Dermis blood vessel endothelial cell (primary cell): ENCODE measurements at places on chromosomes 7 and 10. TPM values are rescaled to one million over a fixed set of nuclear protein-coding genes. Genes with fewer than 3 reads are reported as not detected.
A peak's percentile ranks its signal among the peaks of the same experiment; 100 is the strongest.

- DNase-seq, result no peak
Observed at GRCh38 chr10:124300224-124300623, 118.5 kb downstream of the OAT start.

- peak; percentile 90 for DNase-seq
Observed at GRCh38 chr7:105439174-105439893, 50.6 kb upstream of the SRPK2 start.

DNA sequence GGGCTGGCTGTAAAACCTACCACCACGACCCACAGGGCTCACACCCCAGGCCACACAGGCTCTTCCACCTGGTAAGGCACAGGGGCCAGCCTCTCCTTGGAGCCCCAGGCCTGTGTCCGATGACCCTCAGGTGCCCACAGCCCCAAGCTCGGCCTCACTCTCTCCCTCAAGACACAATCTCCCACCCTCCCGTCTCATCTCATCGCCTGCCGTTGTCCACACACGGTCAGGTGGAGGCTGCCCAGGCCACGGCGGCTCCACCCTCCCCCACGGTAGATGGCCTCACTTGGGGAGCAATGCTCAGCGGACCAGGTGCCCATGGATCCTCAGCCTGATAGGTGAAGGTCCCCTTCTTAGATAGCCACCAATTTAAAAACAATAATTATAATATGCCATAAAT lies 8.7 kb upstream of the UTF1 start:
- DNase-seq, result no peak

ZP3 gene
- 1.0 and 2.8 TPM in 2 replicates for total RNA-seq

GPR141 gene
- total RNA-seq, result not detected in 2 replicates

- DNase-seq, result peak; percentile 80
Observed at GRCh38 chr10:132329565-132330485, 2.2 kb upstream of the LRRC27 start.

DNA sequence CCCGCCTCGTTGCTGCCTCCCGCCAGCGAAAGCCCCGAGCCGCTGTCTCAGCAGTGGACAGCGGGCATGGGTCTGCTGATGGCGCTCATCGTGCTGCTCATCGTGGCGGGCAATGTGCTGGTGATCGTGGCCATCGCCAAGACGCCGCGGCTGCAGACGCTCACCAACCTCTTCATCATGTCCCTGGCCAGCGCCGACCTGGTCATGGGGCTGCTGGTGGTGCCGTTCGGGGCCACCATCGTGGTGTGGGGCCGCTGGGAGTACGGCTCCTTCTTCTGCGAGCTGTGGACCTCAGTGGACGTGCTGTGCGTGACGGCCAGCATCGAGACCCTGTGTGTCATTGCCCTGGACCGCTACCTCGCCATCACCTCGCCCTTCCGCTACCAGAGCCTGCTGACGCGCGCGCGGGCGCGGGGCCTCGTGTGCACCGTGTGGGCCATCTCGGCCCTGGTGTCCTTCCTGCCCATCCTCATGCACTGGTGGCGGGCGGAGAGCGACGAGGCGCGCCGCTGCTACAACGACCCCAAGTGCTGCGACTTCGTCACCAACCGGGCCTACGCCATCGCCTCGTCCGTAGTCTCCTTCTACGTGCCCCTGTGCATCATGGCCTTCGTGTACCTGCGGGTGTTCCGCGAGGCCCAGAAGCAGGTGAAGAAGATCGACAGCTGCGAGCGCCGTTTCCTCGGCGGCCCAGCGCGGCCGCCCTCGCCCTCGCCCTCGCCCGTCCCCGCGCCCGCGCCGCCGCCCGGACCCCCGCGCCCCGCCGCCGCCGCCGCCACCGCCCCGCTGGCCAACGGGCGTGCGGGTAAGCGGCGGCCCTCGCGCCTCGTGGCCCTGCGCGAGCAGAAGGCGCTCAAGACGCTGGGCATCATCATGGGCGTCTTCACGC lies 825 bp downstream of the ADRB1 start:
- DNase-seq, result peak; percentile 47

DNA sequence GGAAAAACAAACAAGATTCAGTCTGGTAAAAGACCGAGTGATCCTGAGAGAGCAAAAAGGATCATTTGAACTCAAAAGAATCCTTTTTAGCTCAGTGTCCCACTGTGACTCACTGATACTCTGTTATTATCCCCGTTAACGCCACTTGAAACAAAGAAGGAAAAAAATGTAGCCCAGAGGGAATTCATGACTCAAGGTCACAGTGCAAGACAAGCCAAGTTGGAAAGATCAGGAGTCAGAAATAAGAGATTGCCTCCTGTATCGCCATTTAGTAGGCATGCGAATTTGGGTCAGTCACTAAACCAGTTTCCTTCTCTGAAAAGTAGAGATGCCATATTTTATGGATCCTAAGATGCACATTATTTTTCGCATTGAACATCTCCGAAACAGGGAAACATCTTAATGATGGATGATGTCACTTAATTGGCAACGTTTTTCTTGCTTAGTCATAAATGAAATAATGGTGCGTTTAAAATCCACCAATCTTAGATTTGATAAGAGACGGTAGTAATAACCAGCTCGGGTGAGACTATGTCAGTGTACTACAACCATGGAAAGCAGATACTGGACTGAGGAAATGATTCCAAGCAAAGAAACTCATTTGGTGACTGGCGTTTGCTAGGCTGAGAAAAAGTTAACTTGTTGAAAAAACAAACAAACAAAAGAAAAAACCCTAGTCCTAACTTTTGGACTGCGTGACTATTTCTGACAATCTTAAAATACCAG lies 502.0 kb upstream of the CELF2 start:
- DNase-seq, result no peak

DNA sequence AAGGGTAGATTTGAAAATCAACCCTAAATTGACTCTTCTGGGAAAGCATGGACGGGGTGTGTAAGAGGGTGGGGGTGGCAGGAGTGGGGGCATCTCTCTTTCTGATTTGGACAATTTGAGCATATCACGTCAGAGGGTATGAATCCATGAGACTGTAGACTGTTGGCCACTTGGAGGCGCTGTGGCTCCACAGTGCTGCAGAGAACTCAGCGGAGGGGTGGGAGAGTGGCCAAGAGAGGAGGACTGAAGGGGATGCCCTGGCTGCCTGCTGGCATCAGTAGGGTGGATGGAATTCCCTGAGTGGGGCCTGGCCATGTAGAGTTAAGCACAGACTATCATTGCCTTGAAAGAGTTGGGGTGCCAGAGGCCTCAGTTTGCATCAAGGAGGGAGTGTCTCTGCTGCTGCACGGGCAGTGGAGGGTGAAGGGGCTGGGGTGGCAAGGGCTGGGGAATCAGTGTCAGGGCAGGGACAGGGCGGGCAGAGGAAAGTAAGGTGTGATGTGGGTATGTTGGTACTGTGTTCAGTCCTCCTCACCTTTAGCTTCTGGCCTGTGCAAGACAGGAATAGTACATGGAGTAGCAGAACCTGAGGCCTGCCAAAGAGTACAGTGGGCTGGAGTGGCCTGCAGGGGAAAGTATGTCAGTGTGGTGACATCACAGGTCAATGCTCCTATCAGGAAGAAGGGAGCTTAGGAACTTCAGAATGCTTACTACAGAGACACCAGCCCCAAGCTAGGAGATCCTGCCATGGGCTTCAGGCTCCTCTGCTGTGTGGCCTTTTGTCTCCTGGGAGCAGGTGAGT lies 133.5 kb upstream of the PRSS58 start:
- DNase-seq, result no peak

- peak; percentile 82 for DNase-seq
Observed at GRCh38 chr7:94888551-94888950, 18.8 kb upstream of the PPP1R9A start.

DNA sequence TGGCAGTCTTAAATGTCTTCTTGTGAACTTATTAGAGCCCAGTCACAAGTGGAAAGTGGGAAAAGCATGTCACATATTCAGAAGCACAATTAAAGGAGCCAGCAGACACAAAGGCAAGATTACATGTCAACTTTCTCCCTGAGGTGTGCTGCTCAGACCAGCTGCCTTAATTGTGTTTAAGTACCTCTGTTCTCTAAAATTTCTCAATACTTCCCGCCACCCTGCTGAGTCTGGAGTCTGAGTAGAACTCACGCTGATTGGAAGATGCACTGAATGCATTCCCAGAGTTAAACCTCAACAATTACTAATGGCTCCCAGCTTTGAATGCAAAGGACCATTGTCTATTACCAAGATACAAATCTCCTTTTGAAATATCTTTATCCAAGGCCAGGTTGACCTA lies 166.4 kb upstream of the COBL start:
- no peak for DNase-seq

DNA sequence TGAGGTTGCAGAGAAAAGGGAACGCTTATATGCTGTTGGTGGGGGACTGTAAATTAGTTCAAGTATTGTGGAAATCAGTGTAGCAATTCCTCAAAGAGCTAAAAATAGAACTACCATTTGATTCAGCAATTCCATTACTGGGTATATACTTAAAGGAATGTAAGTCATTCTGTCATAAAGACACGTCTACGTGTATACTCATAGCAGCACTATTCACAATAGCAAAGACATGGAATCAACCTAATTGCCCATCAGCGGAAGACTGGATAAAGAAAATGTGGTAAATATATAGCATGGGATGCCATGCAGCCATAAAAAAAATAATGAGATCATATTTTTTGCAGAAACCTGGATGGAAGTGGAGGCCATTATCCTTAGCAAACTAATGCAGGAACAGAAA lies 100.0 kb upstream of the NPSR1 start:
- no peak for DNase-seq
